Psoas muscle (tissue), 8 donors: ENCODE measurements at places on chromosomes 13 and 19. TPM values are rescaled to one million over a fixed set of nuclear protein-coding genes. Genes with fewer than 3 reads are reported as not detected.
A peak's percentile ranks its signal among the peaks of the same experiment; 100 is the strongest.

GRCh38 chr19:31313291-31314030 lies 35.8 kb downstream of the TSHZ3 start:
- H3K27me3 ChIP-seq: no peaks in the 10 kb centered on the region
- no peak overlapping the region for H3K27ac ChIP-seq
- DNase-seq: no peak
- H3K4me1 ChIP-seq: peaks cover 13% of the 10 kb centered on the region
- no peaks in the 10 kb centered on the region for H3K36me3 ChIP-seq

- no peaks in the 10 kb centered on the region for H3K27me3 ChIP-seq
- H3K4me3 ChIP-seq: no peak overlapping the region
- H3K4me1 ChIP-seq: peaks cover 25% of the 10 kb centered on the region
- no peaks in the 10 kb centered on the region for H3K36me3 ChIP-seq
- H3K27ac ChIP-seq: no peak overlapping the region
These were observed 2.1 kb upstream of the BSG start for GRCh38 chr19:570251-570686.

GRCh38 chr19:48064509-48064908 lies 20.6 kb upstream of the CABP5 start:
- H3K36me3 ChIP-seq: peaks cover 91% of the 10 kb centered on the region
- DNase-seq: no peak
- no peaks in the 10 kb centered on the region for H3K27me3 ChIP-seq
- H3K4me3 ChIP-seq: no peak overlapping the region
- no peak overlapping the region for H3K27ac ChIP-seq

GRCh38 chr13:108768035-108768434 lies 138.6 kb downstream of the MYO16 start:
- H3K27ac ChIP-seq: no peak overlapping the region
- no peaks in the 10 kb centered on the region for H3K4me1 ChIP-seq
- no peaks in the 10 kb centered on the region for H3K27me3 ChIP-seq
- no peak for DNase-seq
- no peak overlapping the region for H3K4me3 ChIP-seq

GRCh38 chr13:111470933-111471332 lies 150.5 kb downstream of the TEX29 start:
- no peak overlapping the region for H3K27ac ChIP-seq
- no peak for DNase-seq
- no peak overlapping the region for H3K4me3 ChIP-seq
- H3K4me1 ChIP-seq: no peaks in the 10 kb centered on the region
- H3K27me3 ChIP-seq: no peaks in the 10 kb centered on the region
- no peaks in the 10 kb centered on the region for H3K36me3 ChIP-seq

DNA sequence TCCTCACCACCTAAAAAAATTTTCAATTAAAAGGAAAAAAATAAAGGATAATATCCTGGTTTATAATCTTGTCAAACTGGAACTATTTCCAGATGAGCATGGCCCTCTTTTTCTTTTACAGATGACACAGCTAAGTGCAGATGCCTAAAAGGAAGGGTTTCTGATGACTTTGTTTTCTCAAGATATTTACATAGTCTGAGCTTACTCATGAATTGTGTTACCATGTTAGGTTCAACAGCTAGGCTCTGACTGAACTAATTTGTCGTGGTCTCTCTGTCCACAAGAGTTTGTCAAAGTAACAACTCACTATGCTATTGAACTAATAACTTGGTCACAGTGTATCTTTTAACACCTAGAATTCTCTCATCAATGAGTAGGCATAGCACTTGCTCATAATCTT lies 780.8 kb downstream of the GPC5 start:
- no peaks in the 10 kb centered on the region for H3K27me3 ChIP-seq
- no peak overlapping the region for H3K4me3 ChIP-seq
- H3K36me3 ChIP-seq: no peaks in the 10 kb centered on the region
- no peaks in the 10 kb centered on the region for H3K4me1 ChIP-seq

DNA sequence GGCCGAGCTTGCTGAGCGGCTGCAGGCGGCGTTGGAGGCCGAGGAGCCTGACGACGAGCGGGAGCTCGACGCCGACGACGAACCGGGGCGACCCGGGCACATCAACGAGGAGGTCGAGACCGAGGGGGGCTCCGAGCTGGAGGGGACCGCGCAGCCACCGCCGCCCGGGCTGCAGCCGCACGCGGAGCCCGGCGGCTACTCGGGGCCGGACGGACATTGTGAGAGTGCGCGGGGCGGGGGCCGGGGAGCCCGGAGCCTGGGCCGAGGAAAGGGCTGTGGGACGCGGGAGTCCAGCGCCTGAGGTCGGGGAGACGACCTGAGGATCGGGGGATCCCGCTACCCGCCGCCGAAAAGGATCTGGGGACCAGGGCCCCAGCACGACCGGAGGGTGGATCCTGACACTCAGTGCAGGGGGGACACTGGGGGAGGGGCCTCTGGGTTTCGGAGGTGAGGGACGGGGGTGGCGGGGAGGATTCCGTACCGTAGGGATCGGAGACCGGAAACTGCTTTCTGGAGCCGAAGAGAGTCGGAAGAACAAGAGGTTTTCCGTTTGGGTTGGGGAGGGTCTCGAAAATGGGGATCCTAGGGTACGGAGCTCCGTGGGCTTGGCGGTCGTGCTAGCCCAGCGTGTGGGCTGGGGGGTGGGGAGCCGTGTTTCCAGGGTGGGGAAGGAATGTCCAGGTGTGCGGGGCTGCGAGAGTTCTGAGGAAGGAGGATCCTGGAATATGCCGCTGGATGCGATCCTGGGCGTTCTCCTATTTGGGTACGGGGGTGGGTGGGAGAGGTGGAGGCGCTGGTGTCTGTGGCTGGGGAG lies 616 bp downstream of the HNRNPUL1 start:
- DNase-seq: peak; percentile 78
- peaks cover 23% of the 10 kb centered on the region for H3K4me1 ChIP-seq
- H3K4me3 ChIP-seq: peak overlapping the region; percentile 99
- H3K36me3 ChIP-seq: peaks cover 24% of the 10 kb centered on the region
- H3K27ac ChIP-seq: peak overlapping the region; percentile 97
- H3K27me3 ChIP-seq: no peaks in the 10 kb centered on the region

DNA sequence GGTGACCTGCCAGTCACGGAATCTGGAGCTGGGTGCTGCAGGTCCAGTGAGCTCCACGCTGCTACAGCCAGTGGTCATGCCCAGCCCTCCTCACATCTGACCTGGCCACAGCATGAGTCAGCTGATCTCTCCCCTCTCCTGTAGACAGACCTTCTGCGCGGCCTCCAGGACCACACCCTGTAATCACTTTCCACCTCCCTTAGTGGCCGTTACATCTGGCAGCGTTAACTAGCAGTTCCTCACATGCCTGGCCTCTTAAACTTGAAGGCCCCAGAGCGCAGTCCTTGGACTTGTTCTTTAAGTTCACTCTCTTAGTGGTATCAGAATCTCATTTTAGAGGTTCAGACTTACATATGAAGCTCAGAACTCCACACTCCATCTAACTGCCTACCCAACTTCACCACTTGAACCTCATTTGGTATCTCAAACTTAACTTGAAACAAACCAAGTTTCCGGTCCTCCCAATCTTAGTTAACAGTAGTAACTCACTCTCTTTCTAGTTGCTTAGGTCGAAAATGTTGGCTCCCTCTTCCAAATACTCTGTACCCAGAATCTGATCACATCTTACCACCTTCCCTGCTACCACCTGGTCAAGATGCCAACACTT lies 22.7 kb downstream of the MIPEP start:
- no peak overlapping the region for H3K27ac ChIP-seq
- no peak for DNase-seq
- peaks cover 6% of the 10 kb centered on the region for H3K36me3 ChIP-seq
- no peak overlapping the region for H3K4me3 ChIP-seq
- H3K4me1 ChIP-seq: peaks cover 7% of the 10 kb centered on the region
- H3K27me3 ChIP-seq: no peaks in the 10 kb centered on the region

DNA sequence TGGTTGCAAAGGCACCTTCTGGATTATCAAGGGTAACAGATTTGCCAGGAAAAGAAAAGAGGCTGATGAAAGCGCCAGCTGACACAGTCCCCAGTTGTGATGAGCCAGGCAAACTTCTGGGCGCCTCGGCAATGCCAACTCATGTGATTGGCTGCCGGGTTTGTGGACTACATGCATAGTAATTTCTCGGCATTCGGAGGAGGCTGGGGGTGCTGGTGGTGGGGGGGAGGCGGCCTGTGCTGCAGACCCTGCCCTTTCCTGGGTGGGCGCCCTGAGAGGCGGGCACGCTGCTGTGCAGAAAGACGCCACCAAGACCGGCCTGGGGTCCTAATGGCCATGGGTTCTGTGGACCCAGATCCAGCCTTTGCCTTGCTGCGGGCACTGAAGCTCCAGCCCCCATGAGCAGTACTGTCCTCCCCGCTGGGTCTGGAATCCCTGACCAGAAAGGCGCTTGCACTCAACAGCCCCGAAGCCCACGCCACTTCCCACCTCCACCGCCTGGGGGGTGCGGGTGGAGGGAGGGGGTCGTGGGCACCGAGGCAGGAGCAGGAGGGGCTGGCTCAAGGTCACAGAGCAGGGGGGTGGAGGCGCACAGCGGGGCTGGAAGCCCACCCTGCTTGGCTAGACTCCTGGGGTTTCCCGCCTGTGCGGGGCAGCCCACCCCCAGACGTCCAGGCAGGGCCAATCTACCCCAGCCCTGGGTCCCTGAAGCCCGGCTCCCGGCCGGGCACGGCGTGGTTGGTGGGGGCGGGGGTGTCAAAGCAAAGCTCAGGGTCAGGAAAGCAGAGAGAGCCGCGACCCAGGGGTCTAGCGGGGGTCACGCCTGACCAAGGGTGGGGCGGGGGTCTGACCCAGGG lies 1.0 kb downstream of the DIRAS1 start:
- no peaks in the 10 kb centered on the region for H3K4me1 ChIP-seq
- DNase-seq: no peak
- no peak overlapping the region for H3K27ac ChIP-seq
- peak overlapping the region; percentile 34 for H3K4me3 ChIP-seq

GRCh38 chr19:2371656-2372055 lies 11.6 kb downstream of the TMPRSS9 start:
- H3K4me1 ChIP-seq: peaks cover 7% of the 10 kb centered on the region
- H3K27ac ChIP-seq: no peak overlapping the region
- H3K36me3 ChIP-seq: no peaks in the 10 kb centered on the region
- no peaks in the 10 kb centered on the region for H3K27me3 ChIP-seq

DNA sequence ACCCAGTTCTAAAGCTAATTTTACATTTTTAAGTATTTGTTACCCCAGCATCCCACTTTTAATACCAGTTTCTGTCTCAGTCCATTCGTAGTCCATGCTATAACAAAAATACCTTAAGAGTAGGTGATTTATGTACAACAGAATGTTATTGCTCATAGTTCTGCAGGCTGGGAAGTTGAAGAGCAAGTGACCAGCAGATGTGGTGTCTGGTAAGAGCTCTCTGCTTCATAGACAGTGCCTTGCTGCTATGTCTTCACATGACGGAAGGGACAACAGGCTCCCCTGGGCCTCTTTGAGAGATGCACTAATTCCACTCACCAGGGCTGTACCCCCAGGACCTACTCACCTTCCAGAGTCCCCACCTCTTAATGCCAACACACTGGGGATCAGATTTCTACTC lies 96.6 kb downstream of the COL4A2 start:
- H3K27me3 ChIP-seq: no peaks in the 10 kb centered on the region
- H3K4me3 ChIP-seq: no peak overlapping the region
- no peak for DNase-seq
- no peak overlapping the region for H3K27ac ChIP-seq
- H3K4me1 ChIP-seq: peaks cover 9% of the 10 kb centered on the region
- H3K36me3 ChIP-seq: no peaks in the 10 kb centered on the region

- no peak for DNase-seq
- no peaks in the 10 kb centered on the region for H3K36me3 ChIP-seq
- H3K4me1 ChIP-seq: no peaks in the 10 kb centered on the region
These were observed 348.1 kb upstream of the MIR17HG start for GRCh38 chr13:90999401-90999800.

DNA sequence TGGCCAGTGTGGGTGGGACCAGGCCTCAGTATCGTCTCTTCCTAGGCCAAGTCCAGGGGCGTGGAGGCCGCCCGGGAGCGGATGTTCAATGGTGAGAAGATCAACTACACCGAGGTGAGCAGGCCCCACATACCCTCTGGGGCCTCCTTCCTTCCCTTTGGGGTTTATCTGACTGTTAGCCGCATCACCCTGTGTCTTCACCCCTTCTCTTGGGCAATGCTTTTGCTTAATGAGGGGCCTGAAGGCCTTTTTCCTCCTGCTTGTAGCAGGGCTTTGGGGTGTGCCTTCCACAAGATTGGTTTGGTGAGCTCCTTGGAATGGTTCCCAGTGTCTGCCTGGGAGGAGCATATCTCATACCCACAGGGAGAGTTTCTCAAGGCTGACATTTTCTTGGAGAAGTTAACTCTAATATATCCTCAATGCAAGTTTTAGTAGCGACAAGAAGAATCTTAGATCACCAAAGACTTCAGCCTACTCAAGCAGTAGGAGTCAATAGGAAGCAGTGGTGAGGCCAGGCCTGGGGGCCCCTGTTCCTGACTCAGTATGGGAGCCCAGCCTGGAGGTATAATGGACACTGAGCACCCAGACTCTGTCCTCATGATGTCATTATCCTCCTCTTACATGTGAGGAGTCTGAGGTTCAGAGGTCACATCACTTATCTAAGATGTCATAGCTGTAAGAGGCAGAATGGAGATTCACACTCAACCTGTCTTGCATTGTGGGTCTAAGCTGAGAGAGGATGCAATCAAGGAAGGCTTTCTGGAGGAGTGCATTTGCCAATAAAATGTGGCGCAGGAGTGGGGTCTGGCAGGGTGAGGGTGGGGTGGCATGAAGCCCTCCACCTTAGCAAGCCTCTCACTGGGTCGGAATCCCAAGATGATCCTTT lies 2.0 kb downstream of the GPI start:
- peaks cover 49% of the 10 kb centered on the region for H3K4me1 ChIP-seq
- peak overlapping the region; percentile 91 for H3K27ac ChIP-seq
- no peaks in the 10 kb centered on the region for H3K27me3 ChIP-seq
- peaks cover 54% of the 10 kb centered on the region for H3K36me3 ChIP-seq

DNA sequence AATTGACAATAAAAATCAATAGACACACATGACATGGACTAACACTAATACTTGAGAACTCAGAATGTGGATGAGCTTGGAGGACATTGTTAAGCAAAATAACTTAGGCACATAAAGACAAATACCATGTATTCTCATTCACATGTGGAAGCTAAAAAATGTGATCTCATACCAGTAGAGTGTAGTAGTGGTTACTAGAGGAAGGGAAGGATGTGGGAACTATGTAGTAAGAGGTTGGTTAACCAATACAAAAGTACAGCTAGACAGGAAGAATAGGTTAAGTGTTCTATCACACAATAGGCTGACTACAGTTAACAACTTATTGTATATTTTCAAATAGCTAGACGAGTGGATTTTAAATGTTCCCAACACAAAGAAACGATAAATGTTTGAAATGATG lies 415.8 kb upstream of the KLF12 start:
- no peak overlapping the region for H3K27ac ChIP-seq
- H3K4me1 ChIP-seq: no peaks in the 10 kb centered on the region
- H3K27me3 ChIP-seq: no peaks in the 10 kb centered on the region
- DNase-seq: no peak

The AXL gene
- 4.3 TPM for polyA plus RNA-seq

The PRTN3 gene
- polyA plus RNA-seq: not detected

The LGALS7 gene
- polyA plus RNA-seq: not detected

The MAB21L1 gene
- polyA plus RNA-seq: 1.8 TPM

The MAP4K1 gene
- 0.68 TPM for polyA plus RNA-seq
